ENCODE measurements at places on chromosomes 13 and 19.

DNA sequence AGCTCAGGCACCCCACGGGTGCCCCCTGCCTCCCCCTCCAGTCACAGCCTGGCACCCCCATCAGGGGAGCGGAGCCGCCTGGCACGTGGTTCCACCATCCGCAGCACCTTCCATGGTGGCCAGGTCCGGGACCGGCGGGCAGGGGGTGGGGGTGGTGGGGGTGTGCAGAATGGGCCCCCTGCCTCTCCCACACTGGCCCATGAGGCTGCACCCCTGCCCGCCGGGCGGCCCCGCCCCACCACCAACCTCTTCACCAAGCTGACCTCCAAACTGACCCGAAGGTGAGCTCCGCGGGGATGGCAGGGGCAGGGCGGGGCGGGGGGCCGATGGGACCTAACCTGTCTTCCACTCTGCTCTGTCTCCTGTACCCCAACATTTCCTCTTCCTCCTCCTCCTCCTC lies 25.0 kb downstream of the CKM start:
- DNase-seq: no peak

GRCh38 chr19:15551293-15552004 lies 43.1 kb downstream of the CYP4F22 start:
- no peak for DNase-seq

GRCh38 chr13:50422181-50423148 lies 407.2 kb downstream of the KCNRG start:
- no peak for DNase-seq

DNA sequence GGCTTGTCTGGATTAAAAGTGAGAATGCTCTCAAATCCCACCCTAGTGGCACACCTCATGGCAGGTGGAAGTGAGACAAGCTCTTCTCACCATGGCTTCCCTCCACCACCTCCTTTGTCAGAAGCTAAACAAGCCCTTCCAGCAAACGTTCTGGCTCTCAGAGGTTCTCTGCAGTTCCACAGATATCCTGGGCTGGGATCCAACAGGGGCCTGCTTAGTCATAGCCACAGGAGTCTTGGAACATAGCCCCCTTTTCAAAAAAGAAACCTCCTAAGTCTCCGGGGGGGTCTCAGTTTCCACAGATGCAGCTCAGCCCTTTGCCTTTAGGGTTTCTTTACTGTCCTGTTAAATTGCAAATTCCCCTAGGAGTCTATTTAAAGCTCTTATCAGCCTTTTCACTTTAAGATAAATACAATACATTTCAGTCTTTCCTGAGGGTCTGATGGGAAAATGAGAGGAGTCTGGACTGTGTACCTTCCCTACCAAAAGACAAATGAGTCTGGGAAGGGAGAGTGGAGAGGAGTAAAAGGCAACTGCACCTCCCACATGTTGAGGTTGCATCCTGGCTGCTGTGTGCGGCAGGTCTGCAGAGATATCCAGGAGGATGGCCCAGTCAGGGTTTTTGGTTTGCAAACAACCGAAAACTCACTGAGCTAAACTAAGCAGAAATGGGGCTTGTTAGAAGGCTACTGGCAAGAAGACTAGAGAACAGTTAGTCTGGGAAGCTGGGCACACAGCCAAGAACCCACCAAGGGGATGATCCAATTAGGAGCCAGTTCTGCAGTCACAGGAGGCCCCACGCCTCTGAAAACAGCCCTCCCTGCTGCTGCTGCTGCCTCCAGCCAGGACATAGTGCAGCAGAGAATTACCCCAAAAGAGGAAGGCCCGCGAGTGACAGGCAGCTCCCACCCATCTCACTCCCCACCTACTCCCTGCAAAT lies 41.4 kb upstream of the SERP2 start:
- no peak for DNase-seq

DNA sequence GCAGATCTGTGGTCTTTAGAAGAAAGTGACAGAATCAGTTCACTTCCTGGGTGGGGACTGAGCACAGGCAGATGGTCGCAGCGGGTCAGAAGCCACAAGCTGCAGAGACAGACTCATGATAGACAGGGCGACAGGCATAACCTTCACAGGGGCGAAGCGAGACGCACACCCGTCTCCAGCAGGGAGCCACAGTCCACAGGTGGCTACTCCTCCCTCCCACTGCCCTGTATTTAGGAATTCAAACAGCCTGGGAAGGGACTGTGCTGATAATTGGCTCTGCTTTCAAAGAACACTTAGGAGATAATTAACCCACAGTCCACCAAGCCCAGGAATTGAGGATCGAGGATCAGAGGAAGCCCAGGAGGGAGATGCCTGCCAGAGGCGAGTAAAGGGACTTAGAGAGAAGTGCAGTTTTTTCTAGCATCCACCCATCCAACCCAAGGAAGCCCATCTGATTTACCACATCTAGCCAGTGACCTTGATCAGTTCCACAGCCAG lies 23.2 kb downstream of the RFX2 start:
- no peak for DNase-seq

DNA sequence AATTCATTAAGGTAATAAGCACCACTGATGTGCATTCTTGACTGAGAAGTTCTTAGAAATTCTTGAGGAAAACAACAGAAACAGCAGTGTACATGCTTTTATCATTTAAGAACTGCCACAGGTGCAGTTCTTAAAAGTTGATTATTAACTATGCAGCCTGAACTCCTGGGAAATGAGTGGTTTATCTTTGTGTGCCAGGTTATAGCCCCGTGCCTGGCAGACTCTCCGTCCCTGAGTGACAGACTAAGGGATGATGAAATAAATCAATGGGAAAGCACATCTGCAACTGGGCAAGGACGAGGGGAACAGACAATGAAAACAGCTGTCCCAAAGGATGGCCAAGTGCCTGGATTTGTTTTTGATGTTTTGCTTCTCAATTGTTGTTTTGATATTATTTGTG lies 84.4 kb upstream of the SPATA13 start:
- no peak for DNase-seq

DNA sequence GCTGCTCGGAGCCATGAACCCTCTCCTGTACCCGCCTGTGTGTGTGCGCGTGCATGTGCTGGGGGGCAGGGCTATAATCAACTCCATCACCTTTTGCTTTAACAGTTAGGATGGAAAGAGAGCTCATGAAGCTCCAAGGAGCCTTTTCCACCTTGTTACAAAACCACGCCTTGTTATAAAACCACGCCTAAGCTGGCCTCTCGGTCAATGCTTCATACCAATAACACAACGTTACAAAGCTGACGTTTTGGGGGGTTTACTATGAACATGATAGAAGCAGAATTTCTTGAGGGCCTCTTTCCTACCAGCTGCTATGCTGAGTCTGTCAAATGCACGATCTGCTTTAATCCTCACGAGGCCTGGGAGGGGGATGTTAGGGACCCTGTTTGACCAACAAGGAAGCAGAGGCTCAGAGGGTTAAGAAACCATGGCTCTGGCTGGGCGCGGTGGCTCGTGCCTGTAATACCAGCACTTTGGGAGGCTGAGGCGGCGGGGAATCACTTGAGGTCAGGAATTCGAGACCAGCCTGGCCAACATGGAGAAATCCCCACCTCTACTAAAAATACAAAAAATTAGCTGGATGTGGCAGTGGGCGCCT lies 11.9 kb downstream of the CAPS start:
- no peak for DNase-seq
